ENCODE measurements at places on chromosomes 12 and 14.

GRCh38 chr12:50734409-50735263 is 29.3 kb upstream of the ATF1 start:
- DNase-seq: no peak

GRCh38 chr12:107864235-107864634 is 89.7 kb downstream of the ASCL4 start:
- no peak for DNase-seq

DNA sequence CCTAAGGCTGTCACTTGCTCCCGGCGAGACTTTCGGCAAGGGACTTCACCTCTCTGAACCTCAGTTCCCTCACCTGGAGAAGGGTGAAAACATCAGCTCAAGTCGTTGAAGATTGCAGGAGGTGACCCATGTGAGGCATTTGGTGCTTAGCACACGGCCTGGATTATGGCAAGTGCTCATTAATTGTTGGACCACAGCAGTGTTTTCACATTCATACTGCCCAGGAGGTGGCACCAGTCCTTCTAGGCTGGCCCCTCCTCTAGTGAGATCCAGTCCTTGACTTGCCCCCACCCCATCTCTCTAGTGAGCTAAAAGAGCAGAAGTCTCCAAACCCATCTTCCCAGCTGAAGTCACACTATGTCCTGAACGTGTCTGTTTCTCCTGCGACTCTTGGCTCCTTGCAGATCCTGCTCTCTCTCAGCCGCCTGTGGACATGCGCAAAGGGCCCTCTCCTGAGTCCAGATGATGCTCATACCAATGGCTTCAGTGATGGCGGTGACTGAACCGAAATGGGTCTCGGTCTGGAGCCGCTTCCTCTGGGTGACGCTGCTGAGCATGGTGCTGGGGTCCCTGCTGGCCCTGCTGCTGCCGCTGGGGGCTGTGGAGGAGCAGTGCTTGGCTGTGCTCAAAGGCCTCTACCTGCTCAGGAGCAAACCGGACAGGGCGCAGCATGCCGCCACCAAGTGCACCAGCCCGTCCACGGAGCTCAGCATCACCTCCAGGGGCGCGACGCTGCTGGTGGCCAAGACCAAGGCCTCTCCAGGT is 1.6 kb downstream of the FICD start:
- no peak for DNase-seq

DNA sequence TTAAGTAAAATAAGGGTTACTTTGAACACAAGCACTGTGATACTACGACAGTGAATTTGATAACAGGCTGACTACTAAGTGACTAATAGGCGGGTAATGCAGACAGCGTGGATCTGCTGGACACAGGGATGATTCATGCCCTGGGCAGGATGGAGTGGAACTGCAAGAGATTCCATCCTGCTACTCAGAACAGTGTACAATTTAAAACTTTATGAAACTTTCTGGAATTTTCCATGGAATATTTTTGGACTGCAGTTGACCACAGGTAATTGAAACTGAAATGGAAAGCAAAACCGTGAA is 46.0 kb downstream of the YEATS4 start:
- DNase-seq: no peak

Data from progenitor cell of endocrine pancreas (in vitro differentiated cells).